ENCODE measurements at places on chromosomes 13 and 19. TPM values are rescaled to one million over a fixed set of nuclear protein-coding genes. Genes with fewer than 3 reads are reported as not detected.
A peak's percentile ranks its signal among the peaks of the same experiment; 100 is the strongest.

DNA sequence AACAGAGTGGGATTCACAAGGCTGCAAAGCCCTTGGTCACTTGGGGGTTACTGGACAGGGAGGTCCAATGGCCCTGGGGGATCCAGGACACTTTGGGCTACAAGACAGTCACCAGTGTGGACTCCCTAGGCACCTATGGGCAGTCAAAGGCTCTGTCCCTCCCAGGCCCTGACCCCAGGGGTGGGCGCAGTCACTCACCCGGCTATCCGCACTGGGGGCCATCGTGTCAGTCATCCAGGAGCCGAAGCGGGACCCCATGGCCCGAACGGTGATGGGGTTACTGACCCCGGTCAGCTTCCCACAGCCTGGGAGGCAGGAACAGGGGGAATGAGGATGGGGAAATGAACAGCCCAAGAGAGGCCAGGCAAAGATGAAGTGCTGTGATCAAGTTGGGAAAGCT is 21.5 kb downstream of the PIN1 start:
- no peak for DNase-seq

DOHH gene
- 10.1 TPM for total RNA-seq

CYP4F11 gene
- not detected for total RNA-seq

GRCh38 chr19:56085571-56086275 is 35.4 kb downstream of the ZNF787 start:
- DNase-seq: peak; percentile 73

DNA sequence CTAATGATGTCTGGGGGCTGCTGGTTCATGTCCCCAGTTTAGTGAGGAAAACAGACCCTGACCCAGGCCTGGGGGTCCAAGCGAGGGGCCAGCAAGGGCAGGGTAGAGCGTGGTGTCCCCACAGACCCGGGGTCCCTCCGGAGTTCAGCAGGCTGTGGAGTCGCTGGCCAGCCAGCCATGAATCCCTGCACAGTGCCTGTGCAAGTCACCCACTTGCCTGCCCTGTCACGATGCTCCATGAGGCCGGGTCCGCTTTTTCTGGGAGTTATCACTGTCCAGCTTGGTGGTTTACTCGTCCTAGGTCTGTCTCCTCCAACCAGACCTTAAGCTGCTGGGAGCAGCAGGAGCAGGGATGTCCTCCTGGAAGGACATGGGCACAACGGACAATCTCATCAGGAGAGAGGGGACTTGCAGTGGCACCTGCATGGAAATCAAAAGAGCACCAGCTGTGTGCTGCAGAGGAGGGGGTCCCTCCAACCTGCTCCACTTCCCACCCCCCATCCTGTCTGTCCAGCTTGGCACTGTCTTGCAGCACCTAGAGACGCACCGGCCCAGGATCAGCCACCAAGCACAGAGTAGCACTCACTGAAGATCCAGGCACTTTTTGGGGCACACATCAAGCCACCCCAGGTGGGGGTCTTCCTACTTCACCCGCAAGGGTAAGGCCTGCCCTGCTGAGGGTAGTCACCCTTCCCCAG is 121.8 kb downstream of the URI1 start:
- peak; percentile 67 for DNase-seq

DNA sequence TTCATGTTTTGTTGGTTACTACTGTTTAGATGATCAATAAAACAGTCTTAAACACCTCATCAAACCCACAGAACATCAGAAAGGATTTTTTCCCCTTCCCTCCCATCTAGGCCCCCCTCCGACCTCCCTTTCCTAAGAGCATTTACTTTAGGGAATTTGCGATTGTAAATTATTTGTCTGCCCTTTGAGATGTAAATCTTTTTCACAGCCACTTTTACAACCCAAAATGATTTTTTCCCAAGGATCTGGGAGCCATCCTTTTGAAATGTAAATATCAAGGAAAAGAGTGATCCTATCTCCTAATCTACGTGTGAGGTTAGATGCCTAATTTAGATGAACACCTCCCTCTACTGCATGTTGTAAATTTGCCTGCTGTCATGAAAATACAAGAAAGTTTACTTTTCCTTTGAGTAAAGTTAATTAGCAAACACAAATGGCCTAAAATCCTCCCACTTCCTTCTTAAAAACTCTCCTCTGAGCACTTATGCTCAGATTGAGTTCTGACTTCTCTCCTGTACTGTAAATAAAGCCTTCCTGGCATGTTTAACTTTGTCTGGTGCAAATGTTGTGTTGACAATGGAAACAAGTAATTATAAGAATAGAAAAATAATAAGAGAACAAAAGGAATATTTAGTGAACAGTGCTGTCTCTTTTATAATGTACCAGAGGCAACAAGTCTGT is 1646.9 kb upstream of the SPRY2 start:
- DNase-seq: no peak

- DNase-seq: no peak
Measured at GRCh38 chr13:33642374-33643065, 175.4 kb upstream of the RFC3 start.

CACNG8 gene
- total RNA-seq: 0.09 TPM

PGLYRP2 gene
- total RNA-seq: not detected

- DNase-seq: no peak
Measured at GRCh38 chr13:107466326-107467099, 748.8 kb downstream of the LIG4 start.

FFAR3 gene
- total RNA-seq: not detected

GRCh38 chr13:102968572-102969228 is 97.5 kb downstream of the SLC10A2 start:
- no peak for DNase-seq

TYROBP gene
- total RNA-seq: 96.5 TPM

DNA sequence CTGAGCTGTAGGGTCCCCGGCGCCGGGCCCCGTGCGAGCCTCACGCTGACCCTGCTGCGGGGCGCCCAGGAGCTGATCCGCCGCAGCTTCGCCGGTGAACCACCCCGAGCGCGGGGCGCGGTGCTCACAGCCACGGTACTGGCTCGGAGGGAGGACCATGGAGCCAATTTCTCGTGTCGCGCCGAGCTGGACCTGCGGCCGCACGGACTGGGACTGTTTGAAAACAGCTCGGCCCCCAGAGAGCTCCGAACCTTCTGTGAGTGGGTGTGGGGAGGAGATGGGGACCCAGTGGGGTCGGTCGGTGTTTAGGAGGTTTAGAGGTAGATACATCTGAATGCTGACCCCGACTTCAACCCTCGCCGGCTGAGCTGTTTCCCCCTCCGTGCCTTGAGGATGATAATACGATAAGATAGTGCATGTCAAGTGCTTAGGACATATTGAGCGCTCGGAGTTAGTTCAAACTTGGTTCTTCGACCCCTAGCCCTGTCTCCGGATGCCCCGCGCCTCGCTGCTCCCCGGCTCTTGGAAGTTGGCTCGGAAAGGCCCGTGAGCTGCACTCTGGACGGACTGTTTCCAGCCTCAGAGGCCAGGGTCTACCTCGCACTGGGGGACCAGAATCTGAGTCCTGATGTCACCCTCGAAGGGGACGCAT is 1.9 kb downstream of the ICAM5 start:
- peak; percentile 83 for DNase-seq

DNA sequence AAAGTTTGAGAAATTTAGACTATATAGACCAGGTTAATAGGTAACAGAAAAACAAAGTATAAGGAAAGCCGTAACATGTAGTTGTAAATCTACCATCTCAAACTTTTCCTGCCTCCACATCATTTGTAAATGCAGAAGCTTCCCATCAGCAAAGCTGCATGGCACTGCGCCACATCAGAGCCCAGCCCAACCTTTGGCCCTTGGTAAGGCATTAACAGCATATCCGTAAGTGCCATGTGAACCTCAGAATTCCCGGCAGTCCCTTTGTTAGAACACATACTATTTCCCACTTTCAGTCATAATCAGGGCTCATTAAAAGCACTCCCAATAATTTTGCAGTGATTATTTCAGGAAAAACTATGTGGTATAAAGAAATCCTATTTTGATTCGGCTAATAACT is 51.6 kb downstream of the MPHOSPH8 start:
- DNase-seq: no peak

- no peak for DNase-seq
Measured at GRCh38 chr19:32498648-32499200, 82.3 kb upstream of the PDCD5 start.

FGF21 gene
- not detected for total RNA-seq

CADM4 gene
- 4.0 TPM for total RNA-seq

ZNF66 gene
- 5.4 TPM for total RNA-seq

DNA sequence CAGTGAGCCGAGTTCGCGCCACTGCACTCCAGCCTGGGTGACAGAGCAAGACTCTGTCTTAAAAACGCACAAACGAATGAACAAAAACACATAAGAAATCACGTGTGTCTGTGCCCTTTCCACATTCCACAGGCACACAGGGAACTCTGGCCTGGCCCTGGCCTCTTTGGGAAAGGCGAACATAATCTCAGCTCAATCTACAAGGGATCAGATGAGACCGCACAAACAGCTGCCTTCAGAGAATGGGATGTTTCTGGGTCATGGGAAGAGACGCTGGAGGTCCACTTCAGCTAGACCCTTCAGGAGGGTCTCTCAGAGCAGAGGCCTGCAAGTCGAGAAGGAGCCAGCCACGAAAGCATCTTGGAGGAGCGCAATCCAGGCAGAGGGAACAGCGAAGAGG is 6.3 kb upstream of the CRTC1 start:
- DNase-seq: no peak

NBEA gene
- 10.5 TPM for total RNA-seq

CSNK1A1L gene
- total RNA-seq: not detected

- peak; percentile 22 for DNase-seq
Measured at GRCh38 chr13:99681695-99682094, 180.4 kb downstream of the TM9SF2 start.

CASP14 gene
- not detected for total RNA-seq

DNA sequence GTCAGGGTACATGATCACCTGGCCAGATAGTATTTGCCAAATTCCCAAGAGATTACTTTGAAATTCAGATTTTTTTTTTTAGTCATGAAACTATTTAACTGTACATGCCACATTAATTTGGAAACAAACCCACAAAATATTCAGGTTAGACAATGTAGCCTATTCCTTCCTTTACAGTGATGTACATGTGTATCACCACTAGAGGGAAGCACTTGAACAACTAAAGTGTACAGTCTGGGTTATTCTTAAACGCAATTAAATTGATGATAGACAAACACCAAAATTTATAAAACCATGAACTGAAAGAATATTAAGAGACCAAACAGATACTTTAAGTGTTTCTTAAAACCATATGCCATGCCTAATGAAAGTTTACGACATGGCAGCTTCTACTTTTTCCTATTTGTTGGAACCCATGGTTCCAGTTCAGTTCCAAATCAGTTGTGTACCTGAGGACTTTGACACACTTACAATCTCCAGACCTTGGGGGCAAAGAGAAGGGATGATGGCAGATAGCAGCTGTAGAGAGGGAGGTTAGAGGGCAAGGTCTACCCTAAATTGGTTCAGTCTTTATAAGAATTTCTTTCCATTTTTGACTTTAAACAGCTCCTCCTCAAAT is 52.8 kb downstream of the TNFSF13B start:
- DNase-seq: no peak

ZNF460 gene
- total RNA-seq: 46.6 TPM

DNA sequence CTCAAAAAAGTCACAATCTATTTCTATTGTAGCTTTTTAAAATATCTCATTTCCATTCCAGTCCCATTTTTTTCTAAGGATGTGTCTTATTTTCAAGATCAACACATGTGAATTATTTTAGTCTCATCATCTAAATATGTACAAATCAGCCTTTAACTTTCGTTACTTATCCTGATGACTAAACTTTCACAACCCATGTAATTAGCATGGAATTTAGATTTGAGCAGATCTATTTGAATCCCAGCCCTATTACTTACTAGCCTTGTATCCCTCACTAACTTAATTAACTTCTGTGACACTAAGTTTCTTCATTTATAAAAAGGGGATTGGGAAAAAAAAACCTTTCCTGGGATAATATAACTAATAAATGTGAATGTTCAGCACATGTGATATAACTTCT is 81.1 kb downstream of the UFM1 start:
- no peak for DNase-seq

All from posterior vena cava (tissue), 2 donors.